ENCODE measurements at places on chromosomes 4 and X.
A peak's percentile ranks its signal among the peaks of the same experiment; 100 is the strongest.

DNA sequence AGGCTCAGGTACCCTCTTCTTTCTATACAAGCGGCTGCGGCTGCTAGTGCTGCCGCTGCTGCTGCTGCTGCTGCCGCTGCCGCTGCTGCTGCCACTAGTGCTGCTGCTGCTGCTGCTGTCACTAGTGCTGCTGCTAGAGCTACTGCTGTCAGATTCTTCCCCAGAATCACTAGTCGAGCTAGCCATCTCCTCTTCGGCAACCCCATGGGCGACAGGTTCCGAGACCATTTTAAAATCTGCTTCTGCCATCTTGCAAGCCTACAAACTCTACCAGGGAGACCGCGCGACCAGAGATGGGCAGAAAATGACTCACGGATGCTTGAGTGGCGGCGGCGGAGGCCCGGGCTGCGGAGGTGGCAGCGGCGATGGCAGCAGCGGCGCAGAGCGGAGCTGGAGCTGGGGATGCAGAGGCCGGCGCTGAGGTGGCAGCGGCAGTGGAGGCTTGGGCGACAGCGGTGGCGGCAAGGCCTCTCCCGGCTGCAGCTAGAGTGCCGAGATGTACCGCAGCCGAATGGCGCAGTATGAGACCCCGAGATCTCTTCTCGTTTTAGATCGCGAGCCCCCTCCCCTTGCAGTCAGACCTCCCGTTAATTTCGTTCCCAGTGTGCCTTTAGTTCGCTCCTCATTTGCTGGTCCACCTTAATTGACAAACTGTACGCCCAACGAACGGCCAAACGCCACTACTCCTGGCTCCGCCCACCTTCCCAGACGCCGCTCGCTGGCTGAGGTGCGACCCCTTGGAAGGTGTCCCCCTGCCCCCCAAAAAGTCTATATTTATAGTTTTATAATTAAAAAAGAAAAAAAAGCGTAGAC is at the start of gene NAP1L3:
Gene NAP1L3, minus strand, starts transcription at position 523 of the 813 bp plus-strand sequence. Its CDS starts 274 bp downstream, at position 249.
- DNase-seq = peak; percentile 69

DNA sequence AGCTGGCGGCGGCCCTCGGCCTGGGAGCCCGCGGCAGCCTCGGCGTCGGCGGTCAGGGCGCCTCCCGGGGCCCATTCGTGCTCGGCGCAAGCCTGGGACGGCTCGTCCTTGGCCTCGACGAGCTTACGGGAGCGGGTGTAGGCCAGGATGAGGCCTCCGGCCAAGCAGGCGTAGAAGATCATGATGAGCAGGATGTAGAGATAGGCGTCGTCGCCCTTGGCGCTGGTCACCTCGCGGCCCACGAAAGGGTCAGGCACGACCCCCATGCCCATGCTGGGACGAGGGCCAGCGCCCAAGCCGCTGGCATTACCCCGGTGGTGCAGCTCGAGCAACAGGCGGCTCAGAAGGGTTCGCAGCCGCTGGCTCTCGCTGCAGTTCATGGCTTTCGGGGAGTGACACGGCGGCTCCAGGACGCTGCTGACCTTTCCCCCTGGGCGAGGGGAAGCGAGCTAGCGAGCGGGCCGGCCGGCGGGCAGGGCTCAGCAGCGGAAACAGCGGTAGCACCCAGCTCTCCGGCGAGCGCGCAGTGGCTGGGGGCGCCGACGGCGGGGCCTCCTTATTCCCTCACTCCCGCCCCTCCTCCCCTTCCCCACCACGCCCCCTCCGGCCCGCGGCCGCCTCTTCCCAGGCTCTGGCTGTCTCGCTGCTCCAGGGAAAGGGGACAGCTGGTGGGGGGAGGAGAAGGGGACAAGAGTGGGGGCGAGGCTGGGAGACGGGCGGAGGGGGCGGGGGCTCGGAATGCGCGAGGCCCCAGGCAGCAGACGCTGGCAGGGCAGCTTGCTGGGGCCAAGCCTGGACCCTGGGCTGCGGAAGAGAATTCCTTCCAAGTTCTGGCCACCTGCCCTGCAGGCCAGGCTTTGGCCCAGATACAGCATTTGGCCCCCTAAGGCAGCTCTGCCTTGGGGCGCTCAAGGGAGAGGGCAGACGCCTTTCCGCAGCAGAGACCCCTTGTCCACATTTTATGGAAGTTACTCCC is at the start of gene KCNE5:
Gene KCNE5, minus strand, starts transcription at position 532 of the 976 bp plus-strand sequence. Its CDS starts 152 bp downstream, at position 380.
- DNase-seq = no peak

DNA sequence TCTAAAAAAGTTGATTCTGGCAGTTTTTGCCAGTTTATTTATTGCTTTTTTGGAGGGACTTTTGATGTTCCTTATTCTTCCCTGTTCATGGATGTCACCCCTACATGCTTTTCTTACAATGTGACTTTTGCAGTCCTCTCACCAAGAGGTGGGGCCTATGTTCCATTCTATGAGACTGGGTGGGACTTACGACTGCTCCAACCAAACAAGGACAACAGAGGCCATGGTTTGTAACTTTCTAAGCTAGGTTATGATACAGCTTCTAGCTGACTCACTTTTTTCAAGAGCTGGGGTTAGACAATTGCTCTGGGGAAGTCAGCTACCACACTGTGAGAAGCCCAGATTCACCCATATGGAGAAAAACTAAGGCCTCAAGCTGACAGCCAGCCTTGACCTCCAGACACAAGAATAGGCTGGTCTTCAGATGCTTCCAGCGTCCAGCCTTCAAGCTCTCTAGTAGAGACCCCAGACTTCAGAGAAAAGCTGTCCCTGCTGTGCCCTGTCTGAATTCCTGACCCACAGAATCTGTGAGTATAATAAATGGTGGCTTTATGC is 39.5 kb downstream of the ENOPH1 start:
- DNase-seq = no peak

- no peak for DNase-seq
Observed at GRCh38 chr4:109969919-109970318, 57.2 kb downstream of the EGF start.

- peak; percentile 10 for DNase-seq
Observed at GRCh38 chrX:141278306-141278705, 36.0 kb upstream of the SPANXC start.

- DNase-seq = peak; percentile 37
Observed at GRCh38 chr4:25223802-25224375, 9.9 kb upstream of the PI4K2B start.

GRCh38 chrX:70423936-70424675 is 992 bp downstream of the GDPD2 start:
- DNase-seq = no peak

DNA sequence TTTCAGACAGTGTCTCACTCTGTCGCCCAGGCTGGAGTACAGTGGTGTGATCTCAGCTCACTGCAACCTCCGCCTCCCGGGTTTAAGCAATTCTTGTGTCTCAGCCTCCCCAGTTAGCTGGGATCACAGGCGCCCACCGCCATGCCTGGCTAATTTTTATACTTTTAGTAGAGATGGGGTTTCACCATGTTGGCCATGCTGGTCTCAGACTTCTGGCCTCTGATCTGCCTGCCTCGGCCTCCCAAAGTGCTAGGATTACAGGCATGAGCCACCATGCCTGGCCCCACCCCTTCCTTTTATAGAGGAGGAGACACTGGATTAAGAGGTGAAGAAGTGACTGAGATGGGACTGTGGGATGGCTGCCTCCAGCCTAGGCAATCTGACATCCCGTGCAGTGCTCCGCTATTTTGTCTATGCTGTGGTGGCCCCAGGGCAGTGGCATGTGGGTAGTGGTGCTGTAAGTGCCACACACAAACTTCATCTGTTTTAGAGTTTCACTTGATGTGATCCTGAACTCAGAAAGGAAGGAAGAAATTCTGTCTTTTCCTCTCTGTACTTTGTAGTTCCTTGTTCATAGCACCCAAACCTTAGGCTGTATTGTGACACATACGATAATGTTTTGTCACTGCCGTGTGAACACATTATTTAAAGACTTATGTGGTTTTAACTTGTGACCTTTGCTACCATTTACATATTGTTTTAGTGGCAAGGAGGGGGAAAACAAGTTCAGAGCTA is 48.9 kb downstream of the FNIP2 start:
- DNase-seq = no peak

DNA sequence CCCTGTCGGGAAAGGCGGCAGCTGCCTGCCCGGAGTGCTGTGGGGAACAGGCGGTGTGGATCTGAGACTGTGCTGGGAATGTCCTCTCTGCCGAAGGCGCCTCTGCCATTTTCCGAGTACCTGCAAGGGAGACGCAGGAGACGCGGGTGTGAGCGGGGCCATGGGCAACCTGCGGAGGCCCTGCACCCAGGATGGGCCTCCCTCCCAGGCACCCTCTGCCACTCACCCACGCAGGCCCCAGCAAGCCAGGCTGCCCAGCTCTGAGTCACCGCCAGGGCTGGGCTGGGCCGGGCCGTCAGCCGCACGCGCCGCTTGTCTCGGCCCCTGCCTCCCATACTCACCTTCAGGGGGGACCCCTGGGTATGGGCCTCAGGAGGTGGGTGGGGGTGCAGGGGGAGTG is 3.5 kb upstream of the FGFR3 start:
- DNase-seq = no peak

DNA sequence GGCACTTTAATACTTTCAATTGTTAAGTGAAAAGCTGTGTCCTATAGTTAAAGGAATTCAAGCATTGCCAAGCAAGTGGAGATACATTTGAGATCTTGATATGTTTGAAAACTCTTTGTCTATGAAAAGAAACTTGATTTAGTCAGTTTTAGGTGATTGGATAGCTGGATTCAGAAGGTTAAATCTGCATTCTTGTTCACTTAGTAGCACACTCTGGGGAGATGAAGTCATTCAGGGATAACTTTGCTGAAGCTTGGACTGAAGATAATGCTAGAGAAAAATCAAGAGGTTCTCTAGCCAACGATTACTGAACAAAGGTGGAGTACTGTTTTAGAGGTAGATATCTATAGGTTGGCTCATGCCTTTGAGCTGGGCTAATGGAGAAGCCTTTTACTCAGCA is 90.6 kb downstream of the DCAF8L2 start:
- DNase-seq = no peak

DNA sequence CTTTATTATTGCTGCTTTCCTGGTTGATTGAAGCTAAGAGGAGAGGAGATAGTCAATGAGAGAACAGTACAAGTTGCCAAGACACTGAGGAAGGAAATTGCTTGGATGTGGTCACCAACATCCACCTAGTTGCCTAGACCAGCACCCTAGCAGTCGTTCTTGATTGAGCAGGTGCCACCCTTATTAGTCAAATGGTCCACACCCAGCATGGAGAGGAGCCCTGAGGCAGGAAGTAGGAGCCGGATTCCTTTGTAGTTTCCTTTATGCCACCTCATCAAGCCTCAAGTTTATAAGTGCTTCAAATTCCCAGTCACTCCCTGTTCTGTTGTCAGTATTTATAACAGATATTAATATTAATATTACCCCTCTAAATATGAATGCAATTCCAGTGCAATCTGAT is 19.1 kb downstream of the PAGE2 start:
- DNase-seq = no peak

DNA sequence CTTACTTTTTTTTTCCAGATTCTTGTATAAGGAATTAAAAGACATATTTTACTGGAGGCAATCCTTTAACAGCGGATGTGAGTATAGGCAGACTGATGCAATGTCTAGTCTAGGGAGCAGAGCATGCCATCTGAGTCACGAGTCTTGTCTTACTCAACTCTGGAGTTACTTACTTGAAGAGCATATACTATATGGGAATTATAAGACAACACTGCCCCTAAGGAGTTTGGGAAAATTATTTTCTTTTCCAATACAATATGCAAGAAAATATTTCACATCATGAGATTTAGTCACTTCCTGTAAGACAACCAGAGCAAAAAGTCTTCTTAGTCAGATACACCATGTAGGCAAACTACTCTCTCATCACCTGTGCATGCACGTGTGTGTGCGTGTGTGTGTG is 537.3 kb upstream of the FTHL17 start:
- no peak for DNase-seq

- no peak for DNase-seq
Observed at GRCh38 chr4:124867536-124867935, 155.0 kb upstream of the ANKRD50 start.

- no peak for DNase-seq
Observed at GRCh38 chr4:145482209-145483037, 770 bp downstream of the SMAD1 start.

GRCh38 chr4:113645771-113646441 is 115.6 kb downstream of the CAMK2D start:
- DNase-seq = no peak

GRCh38 chr4:90476019-90476418 is 348.8 kb downstream of the CCSER1 start:
- DNase-seq = no peak

- DNase-seq = no peak
Observed at GRCh38 chr4:177547985-177548384, 105.7 kb upstream of the AGA start.

DNA sequence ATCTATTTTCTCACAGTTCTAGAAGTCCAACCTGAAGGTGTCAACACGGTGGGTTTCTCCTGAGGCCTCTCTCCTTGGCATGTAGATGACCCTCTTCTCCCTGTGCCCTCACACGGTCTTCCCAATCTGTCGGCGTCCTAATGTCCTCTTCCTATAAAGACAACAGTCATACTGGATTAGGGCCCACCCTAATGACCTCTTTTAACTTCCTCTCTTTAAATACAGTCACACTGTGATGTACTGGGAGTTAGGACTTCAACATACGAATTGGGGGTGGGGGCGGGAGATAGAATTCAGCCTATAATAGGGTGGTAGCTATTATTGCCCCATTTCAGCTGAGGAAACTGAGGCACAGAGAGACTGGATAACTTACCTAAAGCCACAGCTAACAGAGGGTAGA is 70.2 kb downstream of the SMIM20 start:
- DNase-seq = no peak

- no peak for DNase-seq
Observed at GRCh38 chrX:2828344-2828958, at the start of gene GYG2. GYG2 (plus strand) TSS chrX:2828930; CDS start chrX:2830189, 1,259 bp downstream.

GRCh38 chr4:3341760-3342159 is 48.9 kb downstream of the RGS12 start:
- no peak for DNase-seq

DNA sequence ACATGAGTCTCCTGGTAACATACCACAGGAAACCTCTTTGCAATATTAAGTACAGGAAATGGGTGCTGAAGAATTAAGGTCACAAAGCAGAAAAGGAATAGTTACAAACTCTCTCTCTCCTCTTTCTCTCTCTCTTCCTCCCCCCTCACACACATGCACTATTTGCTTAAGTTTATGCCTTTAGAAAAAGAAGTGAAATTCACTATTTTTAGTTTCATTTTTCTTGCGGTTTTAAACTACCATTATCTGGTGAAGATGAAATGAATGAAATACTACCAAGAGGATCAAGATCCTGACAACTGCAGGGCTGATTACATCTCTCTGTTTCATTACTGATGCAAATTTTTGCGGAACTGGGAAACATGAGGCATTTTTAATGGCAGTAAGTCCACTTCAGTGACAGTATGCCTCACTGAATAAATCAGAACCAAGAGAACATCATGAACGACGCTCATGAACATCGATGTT is 64.3 kb upstream of the FTHL17 start:
- no peak for DNase-seq

- DNase-seq = no peak
Observed at GRCh38 chr4:100360211-100360610, 157.6 kb downstream of the EMCN start.

GRCh38 chr4:140971077-140971792 is 162.0 kb downstream of the RNF150 start:
- DNase-seq = no peak

Data from CD4-positive, alpha-beta T cell treated with Interleukin-12 subunit alpha and Interleukin-12 subunit beta, for 1 hour (primary cell).